Thymus (tissue), 14 donors: ENCODE measurements at places on chromosomes 3 and 15. TPM values are rescaled to one million over a fixed set of nuclear protein-coding genes. Genes with fewer than 3 reads are reported as not detected.

Gene UCN2
- 0.09 TPM for total RNA-seq

Gene SLC28A2
- total RNA-seq = not detected

DNA sequence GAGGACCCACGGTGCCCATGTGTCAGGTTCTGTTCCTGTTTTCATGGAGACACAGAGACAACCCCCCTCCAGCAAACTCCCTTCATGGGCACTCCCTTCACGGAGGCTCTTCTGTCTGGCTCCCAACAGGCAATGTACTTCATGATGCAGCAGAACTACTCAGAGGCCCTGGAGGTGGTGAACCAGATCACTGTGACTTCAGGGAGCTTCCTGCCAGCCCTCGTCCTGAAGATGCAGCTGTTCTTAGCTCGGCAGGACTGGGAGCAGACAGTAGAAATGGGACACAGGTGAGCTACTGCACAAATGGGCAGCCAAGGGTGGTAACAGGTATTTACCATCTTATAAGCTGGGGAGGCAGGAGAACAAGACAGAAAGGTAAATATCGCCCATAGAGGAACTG is 7.0 kb downstream of the TTC21A start:
- no peaks in the 10 kb centered on the region for H3K27me3 ChIP-seq
- H3K27ac ChIP-seq = no peak overlapping the region
- H3K36me3 ChIP-seq = no peaks in the 10 kb centered on the region
- no peak for DNase-seq
- H3K4me1 ChIP-seq = no peaks in the 10 kb centered on the region

DNA sequence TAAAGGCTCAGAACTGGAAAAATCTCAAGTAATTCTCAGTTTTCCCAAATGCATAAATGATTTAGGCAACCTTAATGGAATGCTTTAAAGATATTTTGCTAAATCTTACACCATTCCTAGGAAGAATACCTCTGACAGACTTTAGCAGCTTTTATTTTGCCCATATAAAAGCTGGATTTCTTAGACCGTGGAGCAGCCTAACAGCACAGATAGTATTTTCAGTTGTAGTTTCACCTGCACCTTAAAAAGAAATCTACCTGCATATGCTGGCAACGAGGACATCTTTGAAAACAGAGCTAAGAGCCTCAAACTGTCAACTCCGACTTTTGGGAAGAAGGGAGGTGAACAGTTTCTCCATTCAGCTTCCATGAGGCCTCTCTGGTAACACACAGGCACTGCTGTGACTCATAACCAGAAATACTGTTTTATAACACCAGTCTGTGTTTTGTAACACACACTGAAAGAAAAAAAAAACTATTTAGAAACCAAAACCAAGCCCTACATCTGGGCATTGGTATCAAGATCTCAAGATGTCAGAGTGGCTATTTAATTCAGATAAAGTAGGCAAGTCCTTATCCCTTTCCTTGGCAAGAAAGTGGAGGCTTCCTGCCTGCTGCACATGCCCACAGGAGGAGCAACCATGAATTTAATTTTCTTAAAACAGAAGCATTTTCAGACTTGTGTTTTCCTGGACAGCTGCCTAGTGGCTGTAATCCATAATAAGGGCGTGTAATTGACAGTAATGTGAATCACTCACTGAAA is 181.5 kb upstream of the ICE2 start:
- H3K4me3 ChIP-seq = no peak overlapping the region
- no peaks in the 10 kb centered on the region for H3K27me3 ChIP-seq
- no peak for DNase-seq
- H3K36me3 ChIP-seq = no peaks in the 10 kb centered on the region

DNA sequence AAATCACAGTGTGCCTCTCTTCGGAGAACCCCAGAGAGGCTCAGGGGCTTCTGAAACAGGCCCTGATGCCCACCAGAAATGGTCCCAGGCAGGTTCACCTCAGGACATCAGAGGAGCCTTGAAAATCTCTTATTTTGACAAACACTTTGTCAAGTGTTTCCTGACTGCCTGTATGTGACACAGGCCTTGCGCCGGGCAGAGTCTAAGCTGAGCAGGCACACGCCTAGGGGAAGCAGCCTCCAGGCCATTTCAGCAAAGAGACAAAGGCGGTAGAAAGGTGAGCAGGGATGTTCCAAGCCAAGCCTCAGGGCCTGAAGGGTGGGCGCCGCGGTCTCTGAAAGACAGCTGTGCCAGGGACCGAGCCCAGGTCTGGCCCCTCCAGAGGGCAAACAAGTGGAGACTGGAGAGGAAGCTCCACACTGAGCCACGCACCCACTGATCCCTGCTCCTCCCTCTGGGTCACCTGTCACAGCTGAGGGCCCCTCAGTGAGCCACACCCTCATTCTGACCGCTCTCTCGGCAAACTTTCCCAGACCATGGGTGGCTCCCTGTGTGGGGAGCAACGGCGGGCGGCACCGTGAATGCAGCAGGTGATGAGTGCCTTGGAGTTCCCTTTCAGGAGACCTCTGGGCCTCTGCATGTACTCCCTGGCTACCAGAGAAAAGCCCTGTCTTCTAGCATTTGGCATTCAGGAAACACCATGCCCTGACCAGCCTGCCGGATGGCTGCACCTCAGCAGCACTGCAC is 136.1 kb downstream of the ADAMTS17 start:
- no peak for DNase-seq
- no peaks in the 10 kb centered on the region for H3K4me1 ChIP-seq
- no peaks in the 10 kb centered on the region for H3K36me3 ChIP-seq
- H3K4me3 ChIP-seq = no peak overlapping the region
- H3K27me3 ChIP-seq = no peaks in the 10 kb centered on the region

DNA sequence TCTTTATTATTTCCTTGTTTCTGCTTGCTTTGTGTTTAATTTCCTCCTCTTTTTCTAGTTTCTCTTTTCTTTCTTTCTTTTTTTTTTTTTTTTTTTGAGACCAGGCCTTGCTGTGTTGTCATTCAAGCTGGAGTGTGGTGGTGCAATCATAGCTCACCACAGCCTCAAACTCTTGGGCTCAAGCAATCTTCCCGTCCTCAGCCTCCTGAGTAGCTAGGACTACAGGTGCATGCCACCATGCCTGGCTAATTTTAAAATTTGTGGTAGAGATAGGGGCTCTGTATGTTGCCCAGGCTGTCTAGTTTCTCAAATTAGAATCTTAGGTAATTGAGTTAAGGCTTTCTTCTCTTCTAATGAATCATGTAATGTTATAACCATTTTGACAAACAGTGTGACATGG is 22.4 kb downstream of the SLMAP start:
- no peak overlapping the region for H3K27ac ChIP-seq
- H3K4me3 ChIP-seq = no peak overlapping the region
- no peaks in the 10 kb centered on the region for H3K27me3 ChIP-seq
- DNase-seq = no peak
- no peaks in the 10 kb centered on the region for H3K36me3 ChIP-seq

DNA sequence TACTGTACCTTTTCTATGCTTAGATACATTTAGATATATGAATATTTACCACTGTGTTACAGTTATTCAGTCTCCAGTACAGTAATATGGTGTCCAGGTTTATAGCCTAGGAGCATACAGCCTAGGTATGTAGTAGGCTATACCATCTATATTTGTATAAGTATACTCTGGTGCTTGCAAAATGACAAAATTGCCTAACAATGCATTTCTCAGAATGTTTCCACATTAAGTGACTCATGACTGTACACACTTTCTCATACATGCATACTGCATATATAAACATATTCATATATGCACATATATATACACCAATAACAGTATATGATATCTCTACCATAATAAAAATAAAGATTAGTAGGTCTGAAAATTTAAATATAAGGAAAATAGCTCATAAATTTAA is 169.3 kb downstream of the DPH6 start:
- H3K4me3 ChIP-seq = no peak overlapping the region
- H3K36me3 ChIP-seq = no peaks in the 10 kb centered on the region
- no peaks in the 10 kb centered on the region for H3K4me1 ChIP-seq
- no peaks in the 10 kb centered on the region for H3K27me3 ChIP-seq
- no peak overlapping the region for H3K27ac ChIP-seq
- DNase-seq = no peak

DNA sequence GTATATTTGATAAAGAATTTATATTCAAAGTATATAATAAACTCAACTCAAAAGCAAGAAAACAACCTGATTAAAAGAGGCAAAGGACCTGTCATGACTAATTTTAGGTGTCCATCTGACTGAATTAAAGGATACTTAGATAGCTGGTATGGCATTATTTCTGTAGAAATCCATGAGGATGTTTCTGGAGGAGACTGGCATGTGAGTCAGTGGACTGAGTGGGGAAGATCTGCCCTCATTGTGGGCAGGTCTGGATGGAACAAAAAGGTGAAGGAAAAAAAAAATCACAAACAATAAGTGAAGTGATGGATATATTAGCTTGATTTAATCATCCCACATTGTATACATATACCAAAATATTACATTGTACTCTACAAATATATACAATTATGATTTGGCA is 16.6 kb downstream of the ANKRD28 start:
- DNase-seq = no peak
- H3K4me1 ChIP-seq = no peaks in the 10 kb centered on the region
- H3K36me3 ChIP-seq = no peaks in the 10 kb centered on the region
- H3K4me3 ChIP-seq = no peak overlapping the region
- no peaks in the 10 kb centered on the region for H3K27me3 ChIP-seq

GRCh38 chr15:51100785-51101489 is 6.2 kb upstream of the TNFAIP8L3 start:
- DNase-seq = no peak
- no peaks in the 10 kb centered on the region for H3K36me3 ChIP-seq
- no peak overlapping the region for H3K4me3 ChIP-seq
- no peaks in the 10 kb centered on the region for H3K4me1 ChIP-seq

GRCh38 chr3:58039601-58040000 is 31.4 kb downstream of the FLNB start:
- no peak for DNase-seq
- peaks cover 94% of the 10 kb centered on the region for H3K4me1 ChIP-seq
- H3K27me3 ChIP-seq = no peaks in the 10 kb centered on the region
- H3K4me3 ChIP-seq = no peak overlapping the region
- H3K36me3 ChIP-seq = no peaks in the 10 kb centered on the region

DNA sequence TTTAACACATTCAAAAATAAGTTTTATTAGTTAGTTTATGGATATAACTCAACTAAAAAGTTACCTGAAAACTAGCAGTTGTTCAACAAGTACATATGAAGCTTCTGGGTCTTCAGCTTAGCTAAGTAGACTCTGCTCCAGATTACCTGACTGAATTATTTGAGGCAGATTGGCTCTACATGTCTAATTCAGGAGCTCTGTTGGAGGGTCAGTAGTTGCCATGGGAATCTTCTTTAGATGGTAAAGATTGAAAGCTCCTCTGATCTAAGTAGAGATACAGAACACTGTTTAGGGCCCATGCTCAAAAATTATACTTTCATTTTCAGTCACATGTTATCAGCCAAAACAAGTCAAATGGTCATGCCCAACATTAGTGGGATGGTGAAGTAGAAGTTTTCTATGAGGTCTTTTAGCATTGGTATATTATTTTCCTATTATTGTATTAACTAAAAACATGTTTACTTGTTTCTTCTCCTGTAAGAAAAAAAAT is 1476.9 kb downstream of the OTOL1 start:
- H3K27ac ChIP-seq = no peak overlapping the region
- no peaks in the 10 kb centered on the region for H3K4me1 ChIP-seq
- no peak for DNase-seq
- no peak overlapping the region for H3K4me3 ChIP-seq
- H3K27me3 ChIP-seq = no peaks in the 10 kb centered on the region
- no peaks in the 10 kb centered on the region for H3K36me3 ChIP-seq
